NCI-H2107 (cell line): ENCODE measurements at places on chromosomes 5 and 9.

GRCh38 chr9:111610845-111611244, 11.4 kb upstream of the PTGR1 start:
- DNase-seq, result no peak

DNA sequence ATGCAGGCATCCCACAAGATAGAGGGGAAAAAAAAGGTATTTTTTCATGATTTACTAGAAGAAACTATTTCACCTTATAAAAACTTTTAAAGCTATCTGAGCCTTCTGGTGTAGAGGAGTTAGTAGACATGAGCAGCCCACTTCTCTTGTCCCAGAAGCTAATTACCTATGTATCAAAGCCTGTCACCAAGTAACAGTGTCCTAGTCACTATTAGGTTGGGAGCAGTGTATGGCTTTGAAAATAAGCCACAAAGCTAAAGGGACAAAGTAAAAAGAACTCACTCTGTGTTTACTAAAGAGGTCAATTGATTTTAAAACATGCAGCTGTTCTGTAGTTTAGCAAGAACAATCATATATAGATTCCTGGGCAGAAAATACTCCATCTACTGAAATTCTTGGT, 1286.1 kb downstream of the PTPRD start:
- DNase-seq, result no peak

- no peak for DNase-seq
Observed at GRCh38 chr5:674630-675011, 18.5 kb downstream of the TPPP start.

GRCh38 chr5:30436691-30437090, 756.8 kb upstream of the CDH6 start:
- no peak for DNase-seq

GRCh38 chr5:113242481-113243348, 192.1 kb downstream of the TSSK1B start:
- DNase-seq, result no peak

- DNase-seq, result no peak
Observed at GRCh38 chr5:176646707-176647029, 616 bp upstream of the TSPAN17 start.

- no peak for DNase-seq
Observed at GRCh38 chr9:96085491-96086143, 210.1 kb downstream of the ERCC6L2 start.

- DNase-seq, result no peak
Observed at GRCh38 chr9:136928591-136928990, 15.9 kb downstream of the FBXW5 start.

DNA sequence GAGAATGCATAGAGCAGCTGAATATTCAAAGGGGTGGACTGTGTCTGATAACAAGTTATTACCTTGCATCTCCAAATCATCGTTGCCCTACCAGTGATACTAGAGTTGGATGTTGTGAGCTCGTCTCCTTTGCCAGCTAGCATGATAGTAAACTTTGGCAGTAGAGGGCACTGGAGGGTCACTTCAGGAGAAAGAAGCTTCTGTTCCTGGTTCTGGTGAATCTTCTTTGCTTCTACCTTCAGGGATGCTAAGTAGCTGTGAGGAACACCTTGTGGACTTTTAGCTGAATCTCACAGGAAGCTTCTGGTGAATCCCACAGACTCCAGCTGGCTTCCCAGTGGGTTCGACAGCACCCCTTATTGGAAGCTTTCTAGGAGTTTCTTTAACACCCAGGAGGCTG, 626.6 kb upstream of the SGCD start:
- no peak for DNase-seq

DNA sequence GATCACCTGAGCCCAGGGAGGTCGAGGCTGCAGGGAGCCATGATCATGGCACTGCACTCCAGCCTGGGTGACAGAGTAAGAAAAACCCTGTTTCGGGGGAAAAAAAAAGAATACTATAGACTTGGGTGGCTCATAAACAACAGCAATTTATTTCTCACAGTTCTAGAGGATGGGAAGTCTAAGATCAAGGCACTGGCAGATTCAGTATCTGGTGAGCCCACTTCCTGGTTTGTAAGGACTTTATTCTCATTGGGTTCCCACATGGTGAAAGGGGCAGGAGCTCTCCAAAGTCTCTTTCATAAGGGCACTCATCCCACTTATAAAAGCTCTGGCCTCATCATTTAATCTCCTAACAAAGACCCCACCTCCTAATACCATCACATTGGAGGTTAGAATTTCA, 8.7 kb downstream of the HINT1 start:
- DNase-seq, result no peak

DNA sequence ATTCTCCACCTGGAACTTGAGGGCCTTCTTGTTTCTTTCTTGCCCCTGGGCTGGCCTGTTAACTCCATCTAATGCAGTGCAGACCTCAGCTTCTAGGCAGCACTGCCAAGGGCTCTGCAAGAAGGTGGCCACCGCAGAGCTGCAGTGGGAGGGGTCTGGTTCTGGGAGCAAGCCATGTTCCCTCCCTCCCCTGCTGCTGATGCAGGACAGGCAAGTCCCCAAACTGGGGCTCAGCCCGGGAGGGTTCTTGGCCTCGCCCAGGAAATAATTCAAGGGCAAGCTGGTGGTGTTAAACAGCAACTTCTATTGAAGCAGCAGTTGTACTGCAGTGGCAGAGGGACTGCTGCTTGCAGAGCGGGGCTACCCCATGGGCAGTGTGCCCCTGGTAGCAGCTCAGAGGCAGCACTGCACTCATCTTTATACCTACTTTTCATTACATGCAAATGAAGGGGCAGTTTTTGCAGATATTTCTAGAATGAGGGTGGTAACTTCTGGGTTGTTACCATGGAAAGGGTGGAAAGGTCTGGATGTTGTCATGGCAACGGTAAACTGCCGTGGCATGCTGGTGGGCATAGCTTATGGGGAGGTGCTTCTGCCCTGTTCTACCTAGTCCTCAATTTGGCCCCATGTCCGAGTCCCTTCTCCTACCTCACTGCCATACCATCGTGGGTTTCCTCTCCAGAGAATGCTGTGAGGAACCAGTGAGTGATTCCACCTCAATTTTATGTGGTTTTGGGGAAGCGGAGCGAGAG, 82.1 kb downstream of the WDR41 start:
- no peak for DNase-seq

DNA sequence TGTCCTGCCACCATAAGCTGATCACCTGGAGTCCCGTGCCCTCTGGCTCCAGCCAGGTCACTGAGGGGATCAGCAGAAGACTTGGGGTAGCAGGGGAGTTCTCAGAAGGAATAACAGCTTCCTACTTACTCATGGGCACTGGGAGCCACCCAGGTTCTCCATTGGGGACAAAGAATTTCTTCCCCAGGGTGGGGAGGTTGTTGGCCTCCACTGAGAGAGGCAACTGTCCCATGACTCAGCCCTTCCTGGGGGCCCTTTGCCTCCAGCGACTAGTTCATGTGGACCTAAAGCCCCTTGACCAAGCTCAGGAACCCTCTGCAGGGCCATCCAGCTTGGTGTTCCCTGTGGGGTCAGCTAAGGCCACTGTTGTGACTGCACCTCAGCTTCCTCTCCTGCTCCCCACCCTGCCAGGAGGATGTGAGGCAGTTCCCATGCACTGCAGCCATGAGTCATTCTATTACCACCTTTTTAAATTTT, 175.0 kb downstream of the AUH start:
- DNase-seq, result no peak

DNA sequence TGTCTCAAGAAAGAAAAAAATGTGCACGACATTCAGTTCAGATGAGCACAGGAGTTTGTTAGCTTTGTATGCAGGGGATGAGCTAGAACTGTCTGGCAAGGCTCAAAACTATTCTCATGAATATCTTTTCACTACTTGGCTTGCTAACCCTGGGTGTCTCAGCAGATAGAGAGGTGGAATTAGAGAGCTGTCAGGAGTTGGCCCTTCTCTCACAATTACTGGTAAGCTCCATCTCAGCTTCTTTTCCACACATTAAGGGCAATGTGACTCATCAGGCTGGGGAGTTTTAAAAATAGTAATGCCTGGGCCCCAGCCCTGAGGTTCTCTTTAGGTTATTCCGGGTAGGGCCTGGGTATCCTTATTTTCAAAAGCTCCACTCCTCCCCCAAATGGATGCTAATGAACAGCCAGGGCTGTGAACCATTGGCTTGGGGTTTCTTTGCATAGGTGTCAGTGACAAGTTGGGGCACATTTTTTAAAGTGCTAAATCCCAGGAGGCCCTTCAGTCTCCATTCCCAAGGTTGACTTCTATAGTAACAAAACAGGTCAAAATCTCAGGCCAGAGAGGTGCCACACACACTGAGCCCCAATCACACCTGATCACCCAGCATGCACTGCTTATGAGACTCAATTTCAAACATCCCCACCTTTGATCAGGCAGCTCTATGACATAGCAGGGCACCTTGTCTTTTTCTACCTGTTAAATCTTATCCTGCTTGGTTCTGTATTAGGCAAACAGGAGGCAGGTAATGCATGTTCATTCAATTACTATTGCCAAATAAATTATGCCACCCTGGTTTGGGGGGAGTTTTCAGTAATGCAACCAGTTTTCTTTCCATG, 239.7 kb upstream of the DAP start:
- no peak for DNase-seq

DNA sequence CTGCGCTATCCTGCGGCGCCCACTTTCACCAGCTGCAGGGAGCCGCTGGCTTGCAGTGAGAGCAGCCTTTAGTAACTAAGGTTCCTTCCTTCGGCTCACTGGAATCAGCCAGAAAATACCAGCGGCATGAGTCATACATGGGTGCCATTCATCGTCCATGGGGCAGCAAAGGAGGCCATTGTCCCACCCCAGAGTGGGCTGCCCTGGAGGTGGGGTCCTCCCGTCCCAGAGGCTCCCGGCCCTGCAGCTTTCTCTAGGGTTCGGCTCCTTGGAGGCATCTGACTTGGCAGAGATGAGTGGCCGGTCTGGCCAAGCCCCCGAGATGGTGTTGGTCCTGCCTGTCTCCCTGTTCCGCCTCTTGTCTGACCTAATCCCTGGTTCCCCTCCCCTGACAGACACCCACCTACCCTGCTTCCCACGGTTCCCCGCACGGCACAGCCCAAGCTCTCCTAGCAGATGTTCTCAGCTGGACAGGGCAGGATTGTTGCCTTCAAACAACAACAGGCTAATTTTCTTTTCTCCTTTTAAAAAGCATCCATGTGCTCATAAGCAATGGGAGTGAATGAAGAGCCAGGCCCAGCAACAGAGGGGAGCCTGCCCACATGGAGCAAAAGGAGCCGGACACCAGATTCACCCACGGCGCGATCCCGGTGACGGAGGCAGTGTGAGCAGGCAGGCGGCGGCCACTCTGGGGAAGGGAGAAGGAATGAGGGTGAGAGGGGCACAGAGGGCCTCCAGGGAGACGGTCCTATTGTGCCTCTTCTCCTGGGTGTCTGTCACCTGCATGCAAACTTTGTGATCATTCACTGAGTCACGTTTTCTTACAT, 97.0 kb upstream of the COL5A1 start:
- DNase-seq, result no peak

GRCh38 chr5:107153283-107153682, 517.5 kb downstream of the EFNA5 start:
- DNase-seq, result no peak

DNA sequence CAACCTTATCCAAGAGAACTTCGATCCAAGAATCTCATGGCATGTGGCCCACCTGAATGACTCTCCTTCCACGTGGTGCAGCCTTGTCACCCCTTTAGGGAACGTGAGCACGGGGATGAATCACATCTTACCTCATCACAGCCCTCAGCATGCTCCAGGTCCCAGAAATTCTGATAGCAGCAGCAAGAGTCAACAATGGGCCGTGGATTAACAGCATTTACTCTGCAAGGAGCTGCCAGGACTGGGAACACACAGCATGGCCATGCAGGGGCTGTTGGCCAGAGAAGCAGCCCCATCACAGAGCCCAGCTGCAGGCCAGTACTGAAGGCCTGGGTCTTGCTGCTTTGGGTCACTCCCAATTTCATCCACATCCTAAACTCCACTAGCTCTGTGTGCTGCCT, 150.4 kb downstream of the C5orf15 start:
- DNase-seq, result no peak

DNA sequence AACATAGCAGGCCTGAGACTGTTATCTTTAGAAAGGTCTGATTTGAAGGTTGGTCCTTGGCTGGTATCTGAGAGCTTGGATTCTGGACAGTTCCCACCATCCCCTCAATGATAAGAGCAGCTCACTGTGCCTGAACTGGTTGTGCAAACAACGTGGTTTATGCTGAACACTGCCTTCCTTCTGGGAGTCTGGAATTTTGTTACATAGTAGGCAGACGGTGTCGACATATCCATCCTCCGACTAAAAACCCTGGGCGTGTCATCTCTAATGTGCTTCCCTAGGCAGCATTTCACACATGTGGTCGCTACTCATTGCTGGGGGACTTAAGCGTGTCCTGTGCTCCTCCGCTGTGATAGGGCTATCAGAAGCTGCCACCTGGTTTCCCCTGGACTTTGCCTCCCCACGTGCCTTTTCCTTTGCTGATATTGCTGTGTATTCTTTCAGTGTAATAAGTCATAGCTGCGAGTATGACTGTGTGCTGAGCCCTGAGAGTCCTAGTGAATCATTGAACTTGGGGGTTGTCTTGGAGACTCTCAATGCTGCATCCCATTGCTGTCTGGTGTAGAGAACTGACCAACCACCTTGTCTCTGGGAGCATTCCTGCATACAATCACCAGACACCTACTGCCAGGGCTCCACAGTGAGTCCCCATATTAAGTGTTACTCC, 119.1 kb upstream of the TBC1D2 start:
- no peak for DNase-seq

- no peak for DNase-seq
Observed at GRCh38 chr9:6152788-6153187, 62.8 kb upstream of the IL33 start.

GRCh38 chr9:21081999-21082398, 4.3 kb upstream of the IFNB1 start:
- no peak for DNase-seq
